ENCODE measurements at places on chromosomes 11 and 22.

DNA sequence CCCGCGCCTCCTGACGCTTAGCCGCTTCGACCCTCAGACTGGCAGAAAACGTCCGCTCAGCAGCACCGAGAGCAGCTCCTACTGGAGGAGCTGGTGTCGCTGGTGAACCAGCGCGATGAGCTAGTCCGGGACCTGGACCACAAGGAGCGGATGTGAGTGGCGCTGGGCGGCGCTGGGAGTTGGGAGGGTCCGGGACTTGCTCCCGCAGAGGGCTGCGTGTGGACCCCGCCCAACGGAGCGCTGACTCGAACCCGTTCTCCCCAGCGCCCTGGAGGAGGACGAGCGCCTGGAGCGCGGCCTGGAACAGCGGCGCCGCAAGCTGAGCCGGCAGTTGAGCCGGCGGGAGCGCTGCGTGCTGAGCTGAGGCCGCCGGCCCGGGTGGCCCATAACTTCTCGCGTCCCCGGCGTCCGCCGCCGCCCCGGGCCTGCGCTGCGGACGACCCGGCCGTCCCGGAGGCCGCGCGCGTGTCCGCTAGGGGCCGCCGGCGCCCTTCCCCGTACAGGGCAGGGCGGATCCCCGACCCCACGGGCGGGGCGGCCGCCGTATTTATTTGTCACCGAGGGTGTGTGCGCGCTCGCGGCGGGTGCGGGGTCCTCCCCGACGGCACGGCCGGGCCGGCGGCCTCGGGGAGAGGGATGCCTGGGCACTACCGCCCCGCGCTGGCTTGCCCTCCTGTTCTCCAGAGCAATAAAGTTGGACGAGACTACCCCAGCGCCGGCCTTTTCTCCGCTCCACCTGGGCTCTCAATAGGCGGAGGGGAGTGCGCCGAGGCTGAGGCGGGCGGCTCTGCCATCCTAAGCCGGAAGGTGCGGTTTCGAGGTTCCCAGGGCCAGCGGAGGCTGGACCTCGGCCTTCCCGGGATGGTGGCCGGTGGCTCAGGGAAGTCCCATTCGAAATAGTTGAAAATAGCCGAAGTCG, 3.4 kb downstream of the KCNK7 start:
- DNase-seq = no peak
- peaks cover 63% of the 10 kb centered on the region for H3K36me3 ChIP-seq
- no peak overlapping the region for H3K27ac ChIP-seq
- no peaks in the 10 kb centered on the region for H3K27me3 ChIP-seq
- H3K4me3 ChIP-seq = no peak overlapping the region

DNA sequence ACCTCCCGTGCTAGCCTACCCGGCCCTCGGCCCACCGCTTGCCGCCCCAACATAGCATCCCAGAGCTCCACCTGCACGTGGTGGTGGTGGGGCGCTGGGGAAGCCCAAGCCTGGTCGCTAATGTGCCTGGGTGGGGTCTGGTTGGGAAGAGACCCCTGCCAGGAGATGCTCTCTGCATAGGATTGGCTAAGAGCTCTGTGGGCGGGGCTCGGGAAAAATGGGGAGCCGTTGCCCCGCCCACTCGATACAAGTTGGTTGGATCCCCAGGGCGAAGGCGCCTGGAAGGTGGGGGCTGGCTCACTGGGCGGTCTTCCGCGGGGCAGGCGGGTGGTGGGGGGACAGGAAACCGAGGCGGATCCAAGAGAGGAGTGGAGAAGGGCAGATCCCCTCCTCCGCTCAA, 7.6 kb downstream of the LRRC10B start:
- no peaks in the 10 kb centered on the region for H3K36me3 ChIP-seq
- no peak overlapping the region for H3K27ac ChIP-seq
- H3K27me3 ChIP-seq = peaks cover 42% of the 10 kb centered on the region
- H3K4me3 ChIP-seq = no peak overlapping the region

DNA sequence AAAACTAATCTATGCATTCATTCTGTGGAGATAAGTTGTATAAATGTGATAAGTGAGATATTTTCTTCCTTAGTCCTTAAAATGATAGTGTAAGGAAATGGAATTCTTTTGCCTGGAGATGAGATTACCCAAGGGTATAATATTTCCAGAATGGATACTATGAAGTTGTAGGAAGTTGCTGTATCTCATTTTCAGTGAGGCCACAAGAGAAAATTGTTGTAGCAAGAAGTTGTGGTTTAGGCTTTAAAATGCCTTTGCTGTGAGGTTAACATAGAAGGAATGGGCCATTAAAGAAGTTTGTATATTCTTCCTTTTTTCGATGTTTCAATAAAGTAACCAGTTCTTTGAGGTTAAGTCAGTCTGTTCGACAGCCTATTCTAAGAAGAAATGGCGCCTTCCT, 50.7 kb upstream of the LIN7C start:
- no peak for DNase-seq
- no peak overlapping the region for H3K4me3 ChIP-seq
- no peak overlapping the region for H3K27ac ChIP-seq
- no peaks in the 10 kb centered on the region for H3K4me1 ChIP-seq
- no peaks in the 10 kb centered on the region for H3K27me3 ChIP-seq

GRCh38 chr11:128686021-128686741, 7.7 kb upstream of the FLI1 start:
- no peak overlapping the region for H3K27ac ChIP-seq
- peaks cover 53% of the 10 kb centered on the region for H3K27me3 ChIP-seq
- H3K36me3 ChIP-seq = no peaks in the 10 kb centered on the region

DNA sequence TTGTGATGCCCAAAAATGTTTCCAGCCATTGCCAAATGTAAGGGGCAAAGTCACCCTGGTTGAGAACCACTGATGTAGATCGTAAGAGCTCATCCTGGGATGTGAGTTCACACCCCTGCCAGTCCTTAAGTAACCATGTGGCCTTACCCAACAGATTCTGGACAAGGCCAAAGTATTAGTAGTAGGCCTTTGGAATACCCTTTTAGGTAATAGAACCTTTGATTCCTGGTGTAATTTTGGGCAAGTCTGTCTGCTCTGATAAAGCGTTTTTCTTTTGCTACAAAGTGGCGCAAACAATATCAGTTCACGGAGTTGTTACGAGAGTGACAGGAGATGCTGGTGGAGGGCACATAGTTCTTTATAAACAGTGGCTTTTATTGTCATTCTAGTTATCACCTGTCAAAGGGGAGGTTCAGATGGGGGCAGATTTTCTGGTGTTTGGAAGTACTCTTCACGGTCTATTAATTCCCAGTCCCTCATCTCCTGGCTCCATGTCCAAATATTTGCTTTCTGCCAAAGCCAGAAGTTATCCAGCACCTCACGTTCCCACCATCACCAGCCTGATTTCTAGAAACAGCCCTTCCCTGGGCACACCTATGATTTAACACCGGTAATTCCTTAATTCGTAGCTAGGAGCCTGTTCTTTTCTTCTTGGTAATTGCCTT, 73.8 kb upstream of the CRYBB3 start:
- H3K36me3 ChIP-seq = peaks cover 6% of the 10 kb centered on the region
- no peak for DNase-seq
- H3K27me3 ChIP-seq = no peaks in the 10 kb centered on the region
- H3K4me3 ChIP-seq = no peak overlapping the region

DNA sequence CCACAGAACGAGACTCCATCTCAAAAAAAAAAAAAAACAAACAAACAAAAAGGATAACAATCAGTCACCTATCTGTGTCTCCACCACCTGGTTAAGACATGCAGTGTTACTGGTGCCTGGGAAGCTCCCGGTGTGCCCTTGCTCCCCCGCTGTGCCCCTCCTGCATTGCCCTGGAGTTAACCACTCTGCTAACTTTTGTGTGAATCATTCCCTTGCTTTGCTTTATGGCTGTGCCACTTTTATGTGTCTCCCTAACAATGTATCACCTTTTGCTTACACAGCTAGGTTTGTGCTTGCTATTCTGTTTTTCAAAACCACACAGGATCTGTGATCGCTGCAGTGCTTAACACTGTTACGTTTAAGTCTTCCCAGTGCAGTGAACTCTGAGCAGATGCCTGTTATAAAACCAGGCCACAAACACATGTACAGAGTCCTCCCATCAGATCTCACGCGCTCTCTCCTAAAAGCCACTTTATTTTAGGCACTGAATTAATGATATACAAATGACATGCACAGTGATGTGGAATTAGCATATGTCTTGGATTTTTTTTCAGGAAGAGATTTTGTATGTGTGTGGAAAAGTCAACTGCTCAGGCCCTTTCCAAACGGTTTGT, 69.9 kb downstream of the BUD13 start:
- H3K4me1 ChIP-seq = no peaks in the 10 kb centered on the region
- peaks cover 18% of the 10 kb centered on the region for H3K27me3 ChIP-seq

DNA sequence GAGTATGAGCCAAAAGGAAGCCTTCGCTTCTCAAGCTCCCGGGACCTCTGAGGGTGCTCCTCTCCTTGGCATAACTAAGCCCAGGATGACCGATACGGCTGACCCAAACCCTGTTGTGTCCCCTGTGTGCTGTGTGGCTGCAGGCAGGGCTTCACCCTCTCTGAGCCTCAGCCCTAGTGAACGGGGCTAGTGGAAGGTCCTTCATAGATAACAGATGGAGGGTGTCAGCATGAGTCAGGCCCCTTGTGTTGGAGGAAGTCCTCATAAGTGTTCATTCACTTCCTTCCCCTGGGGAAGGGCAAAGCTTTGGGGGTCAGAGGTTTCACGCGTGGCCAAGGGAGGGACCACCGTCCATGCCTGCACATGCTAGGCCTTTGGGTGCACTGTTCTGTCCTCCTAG, 21.5 kb downstream of the SHISAL1 start:
- H3K27ac ChIP-seq = no peak overlapping the region
- H3K36me3 ChIP-seq = no peaks in the 10 kb centered on the region
- no peak overlapping the region for H3K4me3 ChIP-seq
- peaks cover 3% of the 10 kb centered on the region for H3K27me3 ChIP-seq
- no peaks in the 10 kb centered on the region for H3K4me1 ChIP-seq
